ENCODE measurements at places on chromosomes 1 and 21.

DNA sequence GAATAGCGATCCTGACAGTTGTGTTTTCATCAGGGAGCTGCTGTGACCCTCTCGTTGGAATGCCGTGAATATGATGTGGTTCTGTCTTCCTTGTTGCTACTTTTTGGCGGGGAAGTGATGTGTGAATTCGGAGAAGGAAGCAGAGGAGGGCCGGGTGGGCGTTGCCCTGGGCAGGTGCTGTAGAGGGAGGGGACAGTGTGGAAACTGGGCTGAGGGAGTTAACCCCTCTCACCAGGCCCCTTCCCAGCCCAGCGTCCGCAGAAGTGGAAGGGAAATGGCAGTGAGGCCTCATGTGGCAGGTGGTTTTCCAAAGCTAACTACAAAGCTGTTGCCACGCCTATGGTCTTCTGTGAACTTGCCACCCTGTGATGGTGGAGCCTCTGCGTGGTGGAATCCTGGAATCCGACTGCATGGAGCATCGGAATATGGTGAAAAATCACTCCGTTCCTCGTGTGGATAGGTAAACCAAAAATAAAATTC is 227.9 kb downstream of the DYRK1A start:
- DNase-seq = no peak

DNA sequence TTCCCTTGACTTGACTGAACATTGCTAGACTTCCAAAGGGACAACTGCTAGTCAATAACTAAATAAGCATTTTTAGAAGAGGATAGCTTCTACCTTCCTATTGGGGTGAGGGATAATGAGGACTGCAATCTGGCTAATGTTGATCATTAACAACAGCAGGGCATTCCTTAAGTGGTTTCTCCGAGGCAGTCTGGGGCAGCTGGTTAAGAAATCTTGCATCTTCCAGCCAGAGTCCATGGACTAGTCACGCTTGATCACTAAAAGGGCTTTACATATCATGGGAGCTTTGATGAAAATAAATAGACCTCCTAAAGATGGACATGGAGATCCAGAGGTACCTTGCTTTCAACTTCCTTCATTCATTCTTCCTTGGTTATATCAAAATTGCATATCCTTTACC is 329.4 kb upstream of the ESRRG start:
- DNase-seq = no peak

- no peak for DNase-seq
Observed at GRCh38 chr1:26740952-26741351, 45.1 kb downstream of the ARID1A start.

GRCh38 chr1:203072911-203073310 is 12.9 kb downstream of the MYOG start:
- DNase-seq = no peak

GRCh38 chr1:229254910-229255541 is 15.9 kb upstream of the RAB4A start:
- DNase-seq = no peak

DNA sequence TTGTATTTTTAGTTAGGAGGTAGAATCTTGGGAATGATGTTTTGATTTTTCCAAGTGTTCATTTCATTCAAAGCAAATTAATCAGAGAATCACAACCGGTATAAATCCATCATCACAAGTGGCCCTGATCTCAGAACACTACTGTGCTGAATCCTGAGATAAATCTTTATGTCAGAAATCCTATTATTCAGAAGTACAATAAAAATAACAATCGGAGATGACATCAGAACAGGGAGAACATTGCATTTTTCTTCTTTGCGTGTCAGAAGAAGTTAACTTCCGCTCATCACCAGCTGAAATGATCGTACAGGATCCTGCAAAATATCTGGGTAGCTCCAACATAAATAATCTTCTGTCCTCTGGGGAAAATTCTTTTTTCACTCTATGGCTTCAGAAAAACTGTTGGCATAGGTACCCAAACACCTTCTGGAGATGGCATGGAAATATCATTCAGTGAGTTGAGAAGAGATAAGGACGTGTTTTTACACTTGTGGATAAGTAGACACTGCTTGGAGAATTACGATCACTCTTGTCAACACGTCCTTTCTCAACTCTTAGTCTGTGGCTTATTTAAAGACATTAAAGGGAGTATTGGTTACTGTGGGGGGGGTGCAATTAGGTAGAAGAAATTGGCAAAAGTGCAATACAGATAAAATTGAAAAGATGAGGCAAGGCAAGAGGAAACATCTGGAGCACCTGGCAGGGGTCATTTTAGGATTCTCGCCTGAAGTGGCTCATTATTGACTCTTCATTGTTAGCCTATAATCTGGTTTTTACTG is 46.9 kb upstream of the SMYD2 start:
- no peak for DNase-seq
